ENCODE measurements at places on chromosomes 11 and 22.
A peak's percentile ranks its signal among the peaks of the same experiment; 100 is the strongest.

DNA sequence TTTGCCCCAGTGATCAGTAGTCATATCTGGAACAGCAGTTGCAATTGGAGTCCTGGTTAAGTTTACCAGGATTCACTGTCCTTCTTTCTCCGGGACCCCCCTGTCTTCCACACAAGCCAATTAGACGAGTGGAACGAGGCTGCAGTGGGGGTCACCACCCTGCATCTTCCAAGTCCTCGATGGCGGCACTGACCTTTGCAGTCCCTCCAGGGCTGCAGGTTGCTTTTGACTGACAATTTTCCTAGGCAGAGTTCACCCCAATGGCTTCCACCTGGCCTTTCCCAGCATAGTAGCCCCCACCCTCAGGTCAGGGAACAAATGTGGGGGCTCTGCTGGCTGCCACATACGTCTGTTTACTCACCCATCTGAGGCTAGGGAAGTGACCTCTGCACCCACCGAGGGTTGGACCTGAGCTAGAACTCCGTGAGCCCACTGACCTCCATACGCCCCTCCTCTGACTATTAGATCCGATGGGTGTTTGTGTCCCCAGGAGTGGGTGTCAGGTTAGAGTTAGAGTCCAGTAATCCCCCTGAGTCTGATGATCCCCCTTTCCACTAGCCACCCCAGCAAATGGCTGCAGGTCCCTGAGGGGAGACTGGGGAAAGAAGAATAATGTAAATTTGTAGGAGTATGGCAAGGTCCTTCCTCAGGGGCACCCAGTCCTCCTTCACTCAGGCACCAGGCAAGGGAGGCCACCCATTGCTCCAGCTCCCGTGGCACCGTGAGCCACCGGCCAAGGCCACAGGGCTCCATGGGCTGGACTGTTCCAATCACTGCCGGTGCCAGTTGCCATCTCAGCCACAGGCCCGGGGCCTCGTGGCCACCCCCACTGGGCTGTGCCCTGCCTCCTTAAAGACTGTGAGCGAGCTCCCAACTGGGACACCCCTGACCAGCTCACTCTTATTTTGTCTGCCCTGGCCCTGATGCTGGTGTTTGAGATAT lies 5.5 kb downstream of the C11orf21 start:
- no peak for DNase-seq

GRCh38 chr11:117095284-117096161 lies 2.7 kb downstream of the SIK3 start:
- DNase-seq: no peak

DNA sequence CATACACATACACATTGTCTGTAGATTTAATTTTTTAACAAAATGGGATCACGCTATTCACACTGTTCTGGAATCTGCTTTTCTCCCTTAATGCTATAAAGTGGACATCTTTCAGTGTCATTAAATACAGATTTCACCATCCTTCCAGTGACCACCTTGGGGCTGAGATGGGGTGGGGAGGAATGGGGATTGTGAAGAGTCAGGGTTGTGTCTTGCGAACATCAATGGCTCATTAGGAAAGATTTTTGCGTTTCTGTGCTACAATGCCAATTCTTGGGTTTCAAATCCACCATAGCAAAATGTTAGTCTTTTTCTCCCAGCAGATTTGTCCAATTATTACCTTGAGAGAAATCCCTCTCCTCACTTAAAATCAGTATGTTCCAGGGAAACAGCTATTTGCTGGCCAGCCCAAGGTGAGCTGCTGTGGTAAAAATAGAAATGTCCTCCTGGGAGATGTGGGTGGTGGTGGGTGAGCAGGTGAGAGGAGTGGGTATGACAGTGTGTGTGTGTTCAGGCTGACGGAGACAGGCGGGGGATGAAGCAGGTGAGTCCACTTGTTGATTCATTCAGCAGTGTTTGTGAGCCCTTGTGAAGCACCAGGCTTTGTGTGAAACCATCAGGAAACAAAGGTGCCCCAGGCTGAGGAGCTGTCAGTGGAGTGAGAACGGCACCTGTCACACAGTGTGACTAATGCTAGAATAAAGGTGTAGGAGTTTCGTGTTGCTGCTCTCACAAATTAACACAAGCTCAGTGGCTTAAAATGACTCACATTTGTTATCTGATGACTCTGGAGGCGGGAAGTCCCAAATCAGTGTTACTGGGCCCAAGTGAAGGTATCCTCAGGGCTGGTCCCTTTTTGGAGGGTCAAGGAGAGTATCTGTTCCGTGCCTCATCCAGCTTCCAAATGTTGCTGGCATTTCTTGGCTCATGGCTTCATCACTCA lies 1.7 kb upstream of the CBX6 start:
- no peak for DNase-seq

GRCh38 chr11:78973876-78974275 lies 399.2 kb upstream of the NARS2 start:
- DNase-seq: no peak

- peak; percentile 92 for DNase-seq
Observed at GRCh38 chr11:130166457-130166784, 6.8 kb downstream of the ST14 start.

DNA sequence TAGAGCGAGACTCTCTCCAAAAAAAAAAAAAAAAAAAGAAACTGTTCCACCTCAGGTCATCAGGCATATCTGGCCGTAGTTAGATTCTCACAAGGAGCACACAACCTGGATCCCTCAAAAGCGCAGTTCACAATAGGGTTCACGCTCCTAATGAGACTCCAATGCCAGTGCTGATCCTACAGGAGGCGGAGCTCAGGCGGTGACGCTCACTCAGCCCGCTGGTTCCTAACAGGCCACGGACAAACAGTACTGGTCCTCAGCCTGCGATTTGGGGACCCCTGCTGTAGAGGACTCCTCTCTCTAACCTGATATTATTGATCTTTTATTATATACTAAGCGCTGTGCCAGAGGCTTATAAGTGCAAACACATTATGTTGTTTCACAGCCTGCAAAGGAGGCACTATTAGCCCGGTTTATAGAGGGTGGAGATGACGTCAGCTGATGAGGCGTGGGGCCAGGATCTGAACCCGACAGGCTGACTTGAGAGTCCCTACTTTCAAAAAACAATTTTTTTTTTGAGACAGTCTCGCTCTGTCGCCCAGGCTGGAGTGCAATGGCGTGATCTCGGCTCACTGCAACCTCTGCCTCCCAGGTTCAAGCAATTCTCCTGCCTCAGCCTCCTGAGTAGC lies 4.9 kb upstream of the MAFF start:
- DNase-seq: no peak

DNA sequence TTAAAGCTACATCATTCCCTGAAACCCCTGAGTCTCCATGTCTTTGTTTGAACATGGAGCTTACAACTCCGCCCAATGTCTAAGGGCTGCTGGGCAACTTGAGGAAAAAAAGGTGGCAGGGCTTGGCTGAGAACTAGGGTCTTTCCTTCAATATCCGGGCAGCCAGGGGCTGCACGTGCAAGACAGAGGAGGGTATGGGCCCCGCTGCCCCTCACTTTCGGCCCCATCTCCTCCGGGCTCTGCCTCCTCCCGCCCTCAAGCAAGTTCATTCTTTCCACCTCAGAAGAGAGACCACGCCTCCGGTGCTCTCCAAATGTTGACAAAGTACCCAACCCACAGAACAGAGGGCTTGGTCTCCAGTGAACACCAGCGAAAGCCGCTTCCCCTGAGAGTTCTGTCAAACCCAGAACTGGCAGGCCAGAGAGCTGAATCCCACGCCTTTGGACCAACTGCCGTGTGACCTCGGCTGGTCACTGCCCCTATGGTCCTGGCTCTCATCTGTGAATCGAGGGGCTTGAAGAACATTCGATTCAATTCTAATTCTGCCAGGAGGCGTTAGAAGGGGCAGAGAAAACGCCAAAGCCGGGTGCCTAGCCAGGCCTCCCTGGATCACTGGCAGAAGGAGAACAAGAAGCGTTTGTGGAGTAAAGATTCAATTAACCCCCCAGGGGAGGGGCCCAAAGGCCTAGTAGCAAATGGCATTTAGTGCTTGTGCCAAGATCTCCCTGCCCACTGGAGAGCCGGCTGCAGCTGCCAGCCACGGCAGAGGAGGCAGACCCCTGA lies 7.3 kb downstream of the PDGFB start:
- DNase-seq: no peak

DNA sequence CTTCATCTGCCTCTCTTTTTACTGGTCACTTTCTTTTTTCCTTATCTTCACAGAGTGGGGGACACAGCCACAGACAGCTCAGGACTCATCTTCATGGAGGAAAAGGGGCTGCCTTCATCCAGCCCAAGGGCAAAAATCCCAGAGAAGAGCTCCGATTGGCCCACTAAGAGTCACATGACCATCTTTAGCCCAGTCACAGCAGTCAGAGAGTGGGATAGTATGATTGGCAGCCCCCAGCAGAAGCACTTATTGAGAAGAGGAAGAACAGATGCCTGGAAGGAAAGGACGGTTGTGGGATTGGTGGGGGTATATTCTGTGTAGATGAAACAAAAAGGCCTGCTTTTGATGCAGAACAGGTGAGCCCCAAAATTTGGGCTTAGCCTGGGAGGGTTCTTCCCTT lies 77.8 kb downstream of the MN1 start:
- no peak for DNase-seq
